ENCODE measurements at places on chromosomes 12 and 14. TPM values are rescaled to one million over a fixed set of nuclear protein-coding genes. Genes with fewer than 3 reads are reported as not detected.

The PROX2 gene
- total RNA-seq, result not detected

The DIO2 gene
- total RNA-seq, result not detected

The TAS2R9 gene
- not detected for total RNA-seq

The KLHL33 gene
- total RNA-seq, result not detected

The TMEM119 gene
- total RNA-seq, result 0.18 TPM

The NRL gene
- total RNA-seq, result 2.7 TPM

The GDF3 gene
- not detected for total RNA-seq

The GLIPR1L2 gene
- total RNA-seq, result not detected

The LIN7A gene
- 0.02 TPM for total RNA-seq

The DHRS2 gene
- total RNA-seq, result 62.9 TPM

The LRTM2 gene
- not detected for total RNA-seq

The OTUB2 gene
- total RNA-seq, result 0.31 TPM

The ERG28 gene
- total RNA-seq, result 11.3 TPM

The RILPL1 gene
- total RNA-seq, result 12.1 TPM

The LMNTD1 gene
- total RNA-seq, result not detected

The SELPLG gene
- 2.2 TPM for total RNA-seq

The LRRK2 gene
- total RNA-seq, result 0.58 TPM

The TROAP gene
- total RNA-seq, result 83.0 TPM

The SLC25A3 gene
- 693 TPM for total RNA-seq

The EIF2S3B gene
- total RNA-seq, result 1.3 TPM

The SLC25A47 gene
- 0.25 TPM for total RNA-seq

The FAM181A gene
- total RNA-seq, result not detected

The DNAAF2 gene
- 11.7 TPM for total RNA-seq

The AKAP5 gene
- total RNA-seq, result 0.40 TPM

The SLC10A1 gene
- not detected for total RNA-seq

The OR6C2 gene
- total RNA-seq, result not detected

The GLT8D2 gene
- total RNA-seq, result not detected

The BBOF1 gene
- 1.5 TPM for total RNA-seq

The MIA2 gene
- total RNA-seq, result 10.4 TPM

The GPR84 gene
- total RNA-seq, result not detected

The EGLN3 gene
- total RNA-seq, result 13.0 TPM

The TAS2R50 gene
- total RNA-seq, result 0.18 TPM

The GMFB gene
- 22.7 TPM for total RNA-seq

The GLI1 gene
- total RNA-seq, result 3.7 TPM

The OVCH1 gene
- not detected for total RNA-seq

The GPX2 gene
- total RNA-seq, result 0.56 TPM

The COL2A1 gene
- total RNA-seq, result not detected

The IL31 gene
- total RNA-seq, result not detected

The VEZT gene
- total RNA-seq, result 32.2 TPM

The TNFAIP2 gene
- 61.2 TPM for total RNA-seq

The ACOT6 gene
- total RNA-seq, result not detected

The LHX5 gene
- total RNA-seq, result 0.16 TPM

The ETFBKMT gene
- 1.4 TPM for total RNA-seq

The RDH16 gene
- 0.36 TPM for total RNA-seq
